ENCODE measurements at places on chromosomes 16 and 17. TPM values are rescaled to one million over a fixed set of nuclear protein-coding genes. Genes with fewer than 3 reads are reported as not detected.

The KCNJ18 gene
- not detected for total RNA-seq

The ITGA2B gene
- total RNA-seq, result 0.68 TPM

The TOX3 gene
- not detected for total RNA-seq

The CHST4 gene
- total RNA-seq, result not detected

The CX3CL1 gene
- total RNA-seq, result 1.3 TPM

The KRT17 gene
- total RNA-seq, result 35.9 TPM

DNA sequence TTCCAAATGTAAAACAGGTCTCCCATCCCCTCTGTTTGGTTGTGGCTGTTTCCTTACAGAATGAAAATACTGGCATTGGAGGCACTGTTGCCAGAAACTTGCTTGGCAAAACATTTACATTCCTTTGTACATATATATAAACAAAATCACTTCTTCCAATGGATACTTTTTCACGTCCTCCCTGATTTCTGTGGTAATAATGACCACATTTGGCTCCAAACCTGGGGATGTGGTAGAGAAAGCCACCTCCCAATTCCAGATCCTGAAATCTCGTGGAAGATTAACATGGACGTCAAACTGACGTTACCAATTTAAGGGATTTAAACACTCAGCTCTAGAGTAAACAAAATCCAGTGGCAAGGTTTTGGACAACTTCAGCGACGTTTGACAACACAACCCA is 370.8 kb upstream of the ZFHX3 start:
- no peak for DNase-seq

GRCh38 chr17:66401364-66401763 is 99.0 kb downstream of the PRKCA start:
- DNase-seq, result no peak

DNA sequence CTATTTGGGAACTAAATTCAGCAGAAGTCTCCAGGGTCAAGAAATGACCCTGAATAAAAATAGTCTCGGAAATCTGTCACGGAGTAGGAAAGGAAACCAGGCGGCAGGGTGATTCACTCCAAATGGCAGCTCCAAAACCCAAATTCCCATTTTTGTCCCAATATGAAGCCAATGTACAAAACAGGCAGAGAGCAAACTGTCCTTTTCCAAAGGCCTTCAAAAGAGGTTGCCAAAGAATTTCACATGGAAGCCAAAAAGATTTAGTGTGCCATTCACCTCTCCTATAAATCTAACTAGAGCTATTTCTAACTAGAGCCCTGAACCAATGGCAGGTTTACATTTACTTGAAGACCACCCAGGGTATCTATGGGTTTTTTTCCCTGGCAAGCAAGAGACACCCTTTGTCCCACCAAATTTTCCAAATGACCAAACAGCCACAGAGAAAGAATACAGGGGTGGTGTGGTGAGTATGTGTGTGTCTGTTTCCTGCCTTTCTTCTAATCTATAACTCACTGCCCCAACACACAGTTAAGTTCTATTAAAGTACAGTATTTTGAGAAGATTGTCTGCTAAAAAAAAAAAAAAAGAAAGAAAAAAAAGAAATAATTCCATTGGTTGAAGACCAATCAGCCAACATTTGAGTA is 6.8 kb downstream of the MYO1D start:
- DNase-seq, result peak; percentile 74

- peak; percentile 9 for DNase-seq
These were observed 508.0 kb downstream of the WWOX start for GRCh38 chr16:78607465-78607864.

- DNase-seq, result no peak
These were observed 41.4 kb upstream of the VWA3A start for GRCh38 chr16:22050963-22051362.

DNA sequence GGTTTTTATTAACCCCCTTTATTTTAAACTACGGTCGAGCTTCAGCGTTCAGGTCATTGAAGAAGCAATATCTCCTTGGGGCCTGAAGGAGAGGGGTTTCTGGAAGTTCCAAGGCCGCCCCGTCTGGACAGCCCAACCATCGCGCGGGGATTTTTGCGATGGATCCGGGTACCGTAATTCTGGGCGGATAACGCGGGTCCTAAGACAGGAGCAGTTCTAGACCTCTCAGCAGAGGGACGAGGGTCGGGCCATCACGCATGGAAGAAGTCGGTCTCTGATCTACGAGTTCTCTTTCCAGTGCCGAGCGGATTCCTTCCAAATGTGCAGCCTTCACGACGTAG is 3.6 kb downstream of the BORCS6 start:
- no peak for DNase-seq

DNA sequence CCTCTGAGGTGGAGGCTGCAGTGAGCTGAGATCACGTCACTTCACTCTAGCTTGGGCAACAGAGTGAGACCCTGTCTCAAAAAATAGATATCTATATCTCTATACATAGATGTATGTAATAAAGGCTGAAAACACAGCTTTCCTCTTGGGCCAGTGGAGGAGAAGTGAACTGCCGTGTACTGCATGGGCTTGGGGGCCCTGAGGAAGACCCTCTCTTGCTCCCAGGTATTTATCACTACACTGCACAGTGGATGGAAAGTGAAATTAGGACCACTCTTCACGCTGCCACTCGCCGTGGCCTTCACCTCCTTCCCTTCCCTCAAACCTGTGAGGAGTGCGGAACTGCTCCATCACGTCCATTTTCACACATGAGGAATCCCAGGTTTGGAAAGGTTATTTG is 68.8 kb upstream of the SIAH1 start:
- DNase-seq, result no peak

DNA sequence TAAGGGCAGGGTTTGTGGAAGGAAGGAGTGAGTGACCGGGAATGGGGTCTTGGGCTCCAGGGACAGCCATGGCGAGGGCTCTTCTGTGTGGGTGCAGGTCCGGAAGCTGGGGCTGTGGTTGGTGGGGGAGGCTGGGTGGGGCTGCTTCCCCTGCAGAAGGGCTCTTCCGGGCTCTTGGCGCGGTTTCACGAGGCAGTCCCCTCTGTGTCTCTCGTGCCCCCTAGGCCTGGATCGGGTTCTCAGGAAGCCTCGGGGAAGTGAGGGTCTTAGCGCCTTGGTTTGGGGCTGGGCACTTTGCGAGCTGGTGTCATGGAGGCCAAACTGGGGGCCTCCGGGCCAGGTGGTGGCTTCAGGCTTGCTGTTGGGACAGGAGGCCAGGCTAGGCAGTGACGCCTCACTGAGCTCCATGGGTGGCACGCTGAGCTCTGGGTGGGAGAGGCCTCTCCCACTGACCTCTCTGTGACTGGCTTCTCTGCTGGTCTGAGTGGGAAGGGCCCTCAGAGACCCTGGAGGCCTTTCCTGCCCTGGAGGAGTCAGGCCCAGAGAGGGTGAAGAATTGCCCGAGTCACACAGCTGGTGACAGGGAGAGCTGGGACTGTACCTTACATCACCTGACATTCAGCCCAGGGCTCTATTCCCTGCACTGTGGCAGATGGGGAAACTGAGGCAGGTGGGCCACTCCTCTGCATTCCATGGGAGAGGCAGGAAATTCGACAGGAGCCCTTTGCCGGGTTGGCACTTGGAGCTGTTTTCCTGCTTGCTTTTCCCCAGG is 8.2 kb downstream of the ADCY7 start:
- no peak for DNase-seq

DNA sequence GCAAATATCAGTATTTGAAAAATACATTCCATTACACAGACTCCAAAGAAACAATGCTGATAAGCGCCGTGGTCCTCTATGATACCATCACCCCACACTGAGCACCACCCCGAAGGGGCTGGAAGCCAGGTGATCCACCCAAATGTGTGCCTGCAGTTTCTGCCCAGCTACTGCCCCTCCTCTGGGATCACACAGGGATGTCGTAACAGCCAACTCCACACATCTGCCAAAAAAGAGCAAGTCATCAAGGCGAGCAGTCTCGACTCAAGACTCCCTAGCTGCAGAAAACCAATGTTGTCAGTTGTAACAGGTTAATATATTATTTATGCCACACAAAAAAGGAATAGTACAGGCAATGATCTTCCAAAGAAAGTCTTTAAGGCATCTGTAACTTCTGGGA is 21.0 kb downstream of the CYB5D2 start:
- DNase-seq, result no peak

GRCh38 chr17:48729335-48730239 is 1.0 kb upstream of the HOXB13 start:
- DNase-seq, result peak; percentile 39

- DNase-seq, result peak; percentile 76
These were observed 6.0 kb downstream of the MYO1D start for GRCh38 chr17:32870969-32871368.

DNA sequence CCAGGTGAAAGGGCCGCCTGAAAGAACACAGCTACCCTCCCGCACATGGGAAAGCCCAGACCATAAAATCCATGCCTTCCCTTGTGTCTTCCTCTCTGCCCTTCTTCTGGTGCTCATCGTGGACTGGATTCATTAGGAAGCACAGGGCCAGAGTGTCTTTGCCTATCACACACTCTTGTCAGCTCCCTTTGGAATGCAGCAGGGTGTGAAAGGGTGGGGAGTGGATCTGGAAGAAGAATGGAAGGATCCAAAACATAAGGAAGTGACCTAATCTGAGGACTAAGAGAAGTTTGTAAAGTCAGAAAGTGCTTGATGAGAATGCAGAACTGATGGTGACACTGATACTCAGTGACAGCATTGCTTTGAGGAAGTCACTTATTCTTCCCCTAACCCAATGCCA is 1147.3 kb upstream of the GOT2 start:
- no peak for DNase-seq

DNA sequence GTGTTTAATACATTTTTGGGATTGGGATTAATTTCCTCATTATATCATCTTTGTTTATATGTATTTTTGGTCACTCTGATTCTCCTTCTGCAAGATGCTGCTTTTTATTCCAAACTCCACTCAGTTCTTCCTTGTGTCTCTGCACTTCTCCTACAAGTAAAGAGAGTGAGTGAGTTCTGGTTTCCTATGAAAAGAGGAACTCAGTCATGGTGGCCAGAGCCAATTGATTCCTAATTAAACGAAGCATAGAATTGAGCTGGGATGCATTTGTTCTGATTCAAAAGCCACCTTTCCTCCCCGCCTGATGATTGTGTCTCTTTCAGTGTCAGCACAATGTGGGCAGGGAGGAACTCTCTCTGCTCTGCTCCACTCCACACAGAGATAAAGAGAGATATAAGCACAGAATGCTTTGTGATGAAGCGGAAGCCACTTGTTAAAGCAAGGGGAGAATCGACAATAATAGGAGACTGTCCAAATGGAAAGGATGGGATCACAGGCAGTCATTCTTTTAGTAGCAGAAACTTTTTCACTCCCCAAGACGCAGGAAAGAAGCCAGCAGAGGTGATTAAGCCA is 121.3 kb upstream of the GOT2 start:
- DNase-seq, result no peak

- no peak for DNase-seq
These were observed 59.3 kb upstream of the MRTFB start for GRCh38 chr16:14011846-14012245.

All from RPMI7951 (cell line).